ENCODE measurements at places on chromosomes 1 and 21. TPM values are rescaled to one million over a fixed set of nuclear protein-coding genes. Genes with fewer than 3 reads are reported as not detected.

DNA sequence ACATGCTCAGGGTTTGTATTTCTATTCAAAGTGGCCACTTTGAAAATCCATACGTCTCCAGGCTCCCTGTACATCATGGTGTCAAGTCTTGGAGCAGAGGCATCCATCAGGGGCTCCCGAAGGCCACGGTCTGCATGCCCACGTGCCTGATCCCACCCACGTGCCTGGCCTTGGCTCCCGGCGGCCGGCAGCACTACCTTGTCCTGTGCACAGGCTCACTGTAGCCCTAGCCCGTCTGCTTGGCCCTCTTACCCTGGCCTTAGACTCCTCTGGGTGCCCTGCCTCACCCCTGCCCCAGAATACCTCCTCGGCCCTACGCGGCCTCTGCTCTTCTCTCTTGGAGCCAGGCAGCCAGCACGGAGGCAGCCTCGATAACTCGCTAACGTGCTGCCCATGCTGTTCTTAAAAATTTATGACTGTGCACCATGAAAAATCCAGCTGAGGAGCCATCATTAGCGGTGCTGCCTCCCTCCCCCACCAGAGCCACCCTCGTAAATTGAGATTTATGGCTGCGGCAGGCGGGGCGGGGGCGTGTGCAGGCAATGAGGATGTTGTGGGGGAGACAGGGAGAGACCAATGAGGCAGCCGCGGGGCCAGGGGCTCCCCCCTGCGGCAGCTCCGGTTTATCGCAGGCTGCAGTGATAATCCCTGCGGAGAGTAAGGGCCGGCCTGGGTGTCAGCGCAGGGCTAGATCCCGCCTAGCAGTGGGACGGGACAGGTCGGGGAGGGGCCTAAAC is 24.6 kb downstream of the DMAP1 start:
- DNase-seq = peak; percentile 35

DNA sequence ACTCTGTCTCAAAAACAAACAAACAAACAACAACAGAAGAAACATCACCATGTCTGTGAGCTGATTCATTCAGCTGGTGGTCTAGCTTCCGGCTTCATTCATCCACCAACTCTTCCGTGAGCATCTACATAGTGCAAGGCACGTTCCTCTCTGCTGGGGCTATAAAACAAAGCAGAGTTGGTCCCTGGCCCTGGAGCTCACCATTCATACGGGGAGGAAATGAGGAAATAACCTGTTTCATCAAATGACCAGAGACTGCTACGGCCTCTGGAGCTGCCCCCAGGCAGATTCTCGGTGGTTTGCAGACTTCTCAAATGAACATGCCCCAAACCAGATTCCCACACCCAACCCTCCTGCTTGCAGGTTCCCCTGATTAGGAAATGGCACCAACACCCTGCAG is 41.0 kb upstream of the ID3 start:
- DNase-seq = peak; percentile 66

DNA sequence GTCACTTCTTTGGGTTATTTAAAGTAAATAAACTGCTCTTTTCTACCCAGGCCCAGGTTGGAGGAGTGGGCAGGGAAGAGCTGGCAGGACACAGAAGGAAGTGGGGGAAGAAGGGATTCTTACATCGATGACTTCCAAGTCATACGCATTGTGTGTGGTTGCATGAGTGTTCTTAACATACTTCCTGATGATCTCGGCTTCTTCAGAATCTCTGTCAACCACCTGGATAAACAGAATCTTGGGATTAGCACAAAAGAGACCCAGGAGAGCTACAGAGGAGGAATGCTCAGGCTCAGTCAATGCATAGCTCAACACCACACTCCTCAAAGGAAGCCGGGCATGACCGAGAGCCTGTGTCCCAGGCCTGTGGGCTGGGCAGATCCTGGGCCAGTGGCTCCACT is 42.1 kb downstream of the PARP1 start:
- no peak for DNase-seq

DNA sequence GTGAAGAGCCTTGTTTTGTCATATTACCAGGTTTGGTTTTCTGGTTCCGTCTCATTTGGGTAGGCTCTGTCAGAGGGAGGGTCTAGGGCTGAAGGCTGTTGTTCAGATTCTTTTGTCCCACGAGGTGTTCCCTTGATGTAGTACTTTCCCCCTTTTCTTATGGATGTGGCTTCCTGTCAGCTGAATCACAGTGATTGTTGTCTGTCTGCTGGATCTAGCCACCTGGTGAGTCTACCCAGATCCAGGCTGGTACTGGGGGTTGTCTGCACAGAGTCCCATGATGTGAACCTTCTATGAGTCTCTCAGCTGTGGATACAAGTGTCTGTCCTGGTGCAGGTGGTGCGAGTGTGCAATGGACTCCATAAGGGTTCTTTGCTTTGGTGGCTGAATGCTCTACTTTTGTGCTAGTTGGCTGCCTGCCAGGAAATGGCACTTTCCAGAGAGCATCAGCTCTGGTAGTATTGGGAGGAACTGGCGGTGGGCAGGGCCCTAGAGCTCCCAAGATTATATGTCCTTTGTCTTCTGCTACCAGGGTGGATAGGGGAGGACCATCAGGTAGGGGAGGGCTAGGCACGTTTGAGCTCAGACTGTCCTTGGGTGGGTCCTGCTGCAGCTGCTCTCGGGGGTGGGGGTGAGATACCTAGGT is 246.0 kb downstream of the RYR2 start:
- no peak for DNase-seq

Gene IL20
- not detected for total RNA-seq
